ENCODE measurements at places on chromosomes 6 and 20. TPM values are rescaled to one million over a fixed set of nuclear protein-coding genes. Genes with fewer than 3 reads are reported as not detected.

FRK gene
- 0.09 TPM for total RNA-seq

TBXT gene
- total RNA-seq = not detected

PACSIN1 gene
- total RNA-seq = not detected

EIF2S2 gene
- total RNA-seq = 153 TPM

TGIF2 gene
- total RNA-seq = 9.5 TPM

STMN3 gene
- total RNA-seq = 2.7 TPM

RNGTT gene
- 30.3 TPM for total RNA-seq

TCF21 gene
- 1.4 TPM for total RNA-seq

RHAG gene
- not detected for total RNA-seq

SLC22A3 gene
- 142 TPM for total RNA-seq

Measured in smooth muscle cell of the umbilical artery (primary cell).